Upper lobe of left lung (tissue), 6 donors: ENCODE measurements at places on chromosomes 7 and 10. TPM values are rescaled to one million over a fixed set of nuclear protein-coding genes. Genes with fewer than 3 reads are reported as not detected.

Gene LIPK
- total RNA-seq: not detected

- no peak overlapping the region for H3K4me3 ChIP-seq
- H3K4me1 ChIP-seq: no peaks in the 10 kb centered on the region
- DNase-seq: no peak
Measured at GRCh38 chr10:115772606-115773005, 500.4 kb downstream of the GFRA1 start.

GRCh38 chr10:103062854-103063590, 130.1 kb downstream of the NT5C2 start:
- H3K4me1 ChIP-seq: no peaks in the 10 kb centered on the region
- no peak overlapping the region for H3K27ac ChIP-seq
- no peak for DNase-seq
- no peaks in the 10 kb centered on the region for H3K36me3 ChIP-seq
- no peaks in the 10 kb centered on the region for H3K27me3 ChIP-seq

Gene MIOS
- 47.6 TPM for total RNA-seq

Gene GIMAP8
- total RNA-seq: 39.6 TPM

GRCh38 chr7:37908221-37908788, 8.3 kb downstream of the SFRP4 start:
- H3K4me1 ChIP-seq: no peaks in the 10 kb centered on the region
- DNase-seq: no peak
- no peaks in the 10 kb centered on the region for H3K36me3 ChIP-seq

Gene SPDYE2B
- not detected for total RNA-seq

GRCh38 chr7:28573651-28574301, 161.5 kb downstream of the CREB5 start:
- no peak for DNase-seq
- H3K36me3 ChIP-seq: no peaks in the 10 kb centered on the region
- H3K4me1 ChIP-seq: peaks cover 13% of the 10 kb centered on the region
- no peak overlapping the region for H3K27ac ChIP-seq
- H3K27me3 ChIP-seq: no peaks in the 10 kb centered on the region

Gene FAM13C
- total RNA-seq: 10.9 TPM

GRCh38 chr10:6597478-6597877, 17.4 kb upstream of the PRKCQ start:
- H3K36me3 ChIP-seq: no peaks in the 10 kb centered on the region
- no peak overlapping the region for H3K4me3 ChIP-seq
- H3K27ac ChIP-seq: no peak overlapping the region
- peaks cover 5% of the 10 kb centered on the region for H3K4me1 ChIP-seq
- no peak for DNase-seq

GRCh38 chr10:53846809-53847208, 954.2 kb downstream of the PCDH15 start:
- no peaks in the 10 kb centered on the region for H3K4me1 ChIP-seq
- H3K27ac ChIP-seq: no peak overlapping the region
- H3K4me3 ChIP-seq: no peak overlapping the region
- H3K36me3 ChIP-seq: no peaks in the 10 kb centered on the region
- DNase-seq: no peak

GRCh38 chr10:44024356-44025116, 360.4 kb downstream of the CXCL12 start:
- no peak for DNase-seq
- H3K36me3 ChIP-seq: no peaks in the 10 kb centered on the region
- no peak overlapping the region for H3K27ac ChIP-seq
- H3K27me3 ChIP-seq: no peaks in the 10 kb centered on the region
- H3K4me3 ChIP-seq: no peak overlapping the region

DNA sequence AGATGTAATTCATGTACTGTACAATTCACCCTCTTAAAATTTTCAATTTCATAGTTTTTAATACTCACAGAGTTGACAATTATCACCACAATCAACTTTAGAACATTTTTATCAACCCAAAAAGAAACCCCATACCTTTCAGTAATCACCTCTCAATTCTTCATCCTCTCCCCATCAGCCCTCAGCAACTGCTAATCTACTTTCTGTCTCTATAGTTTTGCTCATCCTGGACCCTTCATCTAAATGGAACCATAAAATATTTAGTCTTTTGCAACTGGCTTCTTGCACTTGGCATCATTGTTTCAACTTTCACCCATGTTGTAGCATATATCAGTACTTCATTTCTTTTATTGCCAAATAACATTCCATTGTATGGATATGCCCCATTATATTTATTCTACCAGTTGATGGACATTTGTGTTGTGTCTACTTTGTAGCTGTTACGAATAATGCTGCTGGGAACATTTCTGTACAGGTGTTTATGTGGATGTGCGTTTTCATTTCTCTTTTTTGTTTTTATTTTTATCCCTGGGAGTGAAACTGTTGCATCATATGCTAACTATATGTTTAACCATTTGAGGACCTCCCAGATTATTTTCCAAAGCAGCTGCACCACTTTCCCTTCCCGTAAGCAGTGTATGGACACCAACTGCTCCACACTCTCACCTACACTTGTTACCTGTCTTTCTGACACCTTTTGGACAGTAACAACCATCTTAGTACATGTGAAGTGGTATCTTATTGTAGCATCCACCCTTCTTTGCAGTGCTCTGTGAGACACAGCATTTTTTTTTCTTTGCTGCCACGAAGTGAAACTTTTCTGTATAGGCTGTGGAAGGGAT, 65.4 kb upstream of the APBB1IP start:
- no peaks in the 10 kb centered on the region for H3K36me3 ChIP-seq
- no peak overlapping the region for H3K4me3 ChIP-seq
- no peaks in the 10 kb centered on the region for H3K4me1 ChIP-seq
- H3K27me3 ChIP-seq: no peaks in the 10 kb centered on the region
- no peak overlapping the region for H3K27ac ChIP-seq
- no peak for DNase-seq

DNA sequence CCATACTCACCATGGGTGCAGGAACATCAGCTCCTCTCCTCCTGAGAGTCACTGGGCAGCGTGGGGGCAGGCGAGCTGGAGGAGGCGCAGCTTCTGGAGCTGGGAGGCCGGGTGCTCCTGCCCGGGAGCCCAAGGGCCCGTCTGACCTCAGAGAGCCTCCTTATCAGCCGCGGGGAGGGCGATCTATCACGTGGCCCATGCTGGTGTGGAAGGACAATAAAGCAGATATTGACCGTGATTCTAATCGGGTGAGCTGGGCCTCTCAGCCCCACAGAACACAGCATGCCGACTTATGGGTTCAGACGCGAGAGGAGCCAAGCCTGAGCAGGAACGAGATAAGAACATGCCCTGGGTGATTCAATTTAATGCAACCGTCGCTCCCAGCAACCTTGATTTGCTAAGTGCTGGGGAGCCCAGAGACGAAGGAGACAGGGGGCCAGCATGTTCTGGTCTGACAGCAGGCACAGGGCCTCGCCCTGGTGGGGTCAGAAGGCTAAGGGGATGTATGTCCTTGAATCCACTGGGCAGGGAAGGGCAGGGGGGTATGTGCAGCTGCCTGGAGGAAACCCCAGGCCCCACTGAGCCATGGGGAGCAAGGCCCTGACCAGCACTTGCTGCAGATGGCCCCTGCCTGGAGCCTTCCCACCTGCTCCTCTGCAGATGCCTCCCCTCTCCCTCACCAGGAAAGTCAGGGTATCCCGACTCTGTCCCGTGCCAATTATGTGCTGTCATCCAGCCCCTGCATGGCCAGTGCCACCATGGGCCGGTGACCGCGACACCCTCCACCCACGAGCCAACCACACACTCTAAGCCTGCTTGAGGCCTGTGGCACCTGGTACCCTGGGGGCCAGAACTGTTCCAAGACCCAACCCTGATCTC, 95.3 kb upstream of the RET start:
- no peak overlapping the region for H3K4me3 ChIP-seq
- no peaks in the 10 kb centered on the region for H3K27me3 ChIP-seq
- no peaks in the 10 kb centered on the region for H3K4me1 ChIP-seq
- no peak overlapping the region for H3K27ac ChIP-seq

DNA sequence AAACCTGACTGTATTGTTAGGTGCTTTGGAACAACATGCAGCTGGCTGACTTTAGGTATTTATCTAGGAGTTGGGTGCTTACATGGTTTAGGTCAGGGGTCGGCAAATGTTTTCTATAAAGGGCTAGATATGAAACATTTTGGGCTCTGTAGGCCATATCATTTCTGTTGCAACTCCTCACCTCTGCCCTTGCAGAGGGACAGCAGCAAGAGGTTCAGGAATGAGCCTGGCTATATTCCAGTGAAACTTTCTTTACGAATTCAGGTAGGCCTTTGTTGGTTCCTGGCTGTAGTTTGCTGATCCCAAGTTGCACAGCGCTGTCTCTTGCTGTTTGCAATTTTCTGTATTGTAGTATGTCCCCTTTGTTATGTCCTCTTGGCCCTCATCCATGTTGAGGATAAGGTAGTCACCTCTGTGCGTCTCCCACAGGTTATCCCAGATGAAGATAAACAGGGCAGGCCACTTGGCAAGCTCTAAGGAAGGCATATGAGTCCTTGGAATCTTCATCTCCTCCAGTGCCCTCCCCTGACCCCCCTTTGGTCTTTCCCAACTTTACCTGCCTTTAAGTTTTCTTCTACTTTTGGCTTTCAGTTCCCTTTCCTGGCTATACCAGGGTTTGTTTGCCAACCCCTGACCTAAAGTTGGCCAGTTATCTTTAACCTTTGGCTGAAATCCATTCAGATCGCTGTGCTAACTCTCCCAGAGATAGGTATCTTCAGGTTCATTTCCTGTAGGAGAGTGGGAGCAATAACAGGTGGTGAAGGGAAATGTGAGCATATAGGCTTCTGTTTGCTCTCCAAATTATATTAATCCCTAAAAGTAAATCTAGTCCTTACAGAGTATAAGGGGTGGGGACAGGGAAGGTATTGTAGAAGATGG, 36.1 kb downstream of the SGPL1 start:
- peaks cover 4% of the 10 kb centered on the region for H3K4me1 ChIP-seq
- no peak for DNase-seq
- H3K4me3 ChIP-seq: no peak overlapping the region
- no peaks in the 10 kb centered on the region for H3K27me3 ChIP-seq

Gene PAXIP1
- total RNA-seq: 9.3 TPM

DNA sequence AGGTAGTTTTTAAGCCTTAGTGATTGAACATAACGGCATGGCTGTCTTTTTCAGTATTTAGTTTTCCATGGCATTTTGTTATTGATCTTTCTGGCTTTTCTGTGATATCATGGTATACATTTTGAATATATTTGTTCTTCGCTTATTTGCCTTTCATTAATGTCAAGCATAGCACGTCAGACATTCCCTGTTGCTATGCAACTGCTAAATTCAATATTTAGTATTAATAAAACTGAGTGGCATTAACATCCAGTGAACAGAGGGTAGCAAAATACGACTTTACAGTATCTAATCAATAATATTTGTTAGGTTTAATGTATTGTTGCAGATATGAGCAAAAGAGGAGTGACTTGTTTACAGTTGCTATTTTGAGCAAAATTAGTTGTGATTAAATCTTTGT, 72.5 kb downstream of the LCOR start:
- no peak for DNase-seq
- H3K27me3 ChIP-seq: no peaks in the 10 kb centered on the region
- H3K4me1 ChIP-seq: peaks cover 7% of the 10 kb centered on the region
- no peak overlapping the region for H3K27ac ChIP-seq
- no peaks in the 10 kb centered on the region for H3K36me3 ChIP-seq
- no peak overlapping the region for H3K4me3 ChIP-seq

- no peak overlapping the region for H3K27ac ChIP-seq
- no peaks in the 10 kb centered on the region for H3K36me3 ChIP-seq
- no peak overlapping the region for H3K4me3 ChIP-seq
- peaks cover 5% of the 10 kb centered on the region for H3K4me1 ChIP-seq
- DNase-seq: no peak
Measured at GRCh38 chr10:16741540-16741939, 75.7 kb downstream of the RSU1 start.

Gene GPR15LG
- 0.37 TPM for total RNA-seq

- H3K36me3 ChIP-seq: no peaks in the 10 kb centered on the region
- H3K27me3 ChIP-seq: no peaks in the 10 kb centered on the region
- no peaks in the 10 kb centered on the region for H3K4me1 ChIP-seq
- no peak overlapping the region for H3K27ac ChIP-seq
Measured at GRCh38 chr7:40700653-40701421, 566.0 kb downstream of the SUGCT start.

Gene NUTM2E
- total RNA-seq: 0.57 TPM

Gene AKR1C2
- 25.7 TPM for total RNA-seq

GRCh38 chr7:27080844-27081436, 14.9 kb downstream of the HOXA1 start:
- no peaks in the 10 kb centered on the region for H3K27me3 ChIP-seq
- no peaks in the 10 kb centered on the region for H3K36me3 ChIP-seq
- no peaks in the 10 kb centered on the region for H3K4me1 ChIP-seq

Gene METTL27
- 6.2 TPM for total RNA-seq

Gene UCMA
- total RNA-seq: not detected

Gene PRPS1L1
- not detected for total RNA-seq

Gene ASZ1
- total RNA-seq: not detected
